ENCODE measurements at places on chromosomes 7 and 10.

GRCh38 chr7:12127455-12127854, 83.6 kb upstream of the TMEM106B start:
- DNase-seq = no peak

DNA sequence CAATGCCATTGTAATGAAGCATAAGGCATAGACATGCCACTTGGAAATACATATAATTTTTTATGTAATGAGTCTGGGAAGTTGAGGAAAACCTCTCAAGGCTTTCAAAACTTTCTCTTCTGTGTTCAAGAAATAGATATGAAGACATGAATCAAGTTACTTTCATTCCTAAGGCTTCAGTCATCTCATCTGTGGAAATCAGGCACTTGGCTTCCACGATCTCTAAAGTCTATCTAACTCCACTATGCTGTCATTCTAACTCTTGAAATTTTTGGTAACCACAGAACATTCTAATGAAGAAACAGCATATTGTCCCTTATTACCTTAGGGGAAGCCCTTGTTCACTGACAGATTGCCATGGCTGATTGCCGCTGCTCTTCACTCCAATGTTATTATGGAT, 242.6 kb downstream of the CNTNAP2 start:
- no peak for DNase-seq

GRCh38 chr10:80896959-80897358, 359.3 kb downstream of the SH2D4B start:
- DNase-seq = no peak

- DNase-seq = peak; percentile 67
Observed at GRCh38 chr7:36109013-36109627, 43.9 kb upstream of the EEPD1 start.

DNA sequence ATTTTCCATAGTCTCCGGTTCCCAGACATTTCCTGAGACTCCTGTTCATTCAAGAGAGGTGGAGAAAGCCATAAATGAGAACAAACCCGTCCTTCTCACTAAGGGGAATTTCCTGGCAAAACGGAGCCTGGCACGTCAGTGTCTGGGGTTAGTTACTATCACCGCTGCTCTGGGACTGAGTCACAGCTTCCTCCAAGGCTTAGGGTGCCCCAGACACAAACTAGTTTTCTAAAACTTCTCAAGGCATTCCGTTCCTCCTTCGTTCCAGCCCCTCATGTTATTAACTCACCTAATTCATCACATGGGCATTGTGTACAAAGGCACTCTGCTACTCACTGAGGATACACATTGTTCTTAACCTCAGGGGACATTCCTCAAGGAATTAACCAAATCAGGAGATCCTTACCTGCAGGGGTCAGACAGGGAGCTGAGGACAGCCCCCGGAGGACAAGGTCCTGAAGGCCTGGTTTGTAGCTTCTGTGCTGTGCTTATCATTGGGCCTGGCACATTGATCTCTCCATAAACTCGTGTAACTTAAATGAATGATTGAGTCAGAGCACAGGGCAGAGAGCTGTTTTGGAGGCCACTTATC, 103.0 kb upstream of the KLF6 start:
- DNase-seq = no peak

DNA sequence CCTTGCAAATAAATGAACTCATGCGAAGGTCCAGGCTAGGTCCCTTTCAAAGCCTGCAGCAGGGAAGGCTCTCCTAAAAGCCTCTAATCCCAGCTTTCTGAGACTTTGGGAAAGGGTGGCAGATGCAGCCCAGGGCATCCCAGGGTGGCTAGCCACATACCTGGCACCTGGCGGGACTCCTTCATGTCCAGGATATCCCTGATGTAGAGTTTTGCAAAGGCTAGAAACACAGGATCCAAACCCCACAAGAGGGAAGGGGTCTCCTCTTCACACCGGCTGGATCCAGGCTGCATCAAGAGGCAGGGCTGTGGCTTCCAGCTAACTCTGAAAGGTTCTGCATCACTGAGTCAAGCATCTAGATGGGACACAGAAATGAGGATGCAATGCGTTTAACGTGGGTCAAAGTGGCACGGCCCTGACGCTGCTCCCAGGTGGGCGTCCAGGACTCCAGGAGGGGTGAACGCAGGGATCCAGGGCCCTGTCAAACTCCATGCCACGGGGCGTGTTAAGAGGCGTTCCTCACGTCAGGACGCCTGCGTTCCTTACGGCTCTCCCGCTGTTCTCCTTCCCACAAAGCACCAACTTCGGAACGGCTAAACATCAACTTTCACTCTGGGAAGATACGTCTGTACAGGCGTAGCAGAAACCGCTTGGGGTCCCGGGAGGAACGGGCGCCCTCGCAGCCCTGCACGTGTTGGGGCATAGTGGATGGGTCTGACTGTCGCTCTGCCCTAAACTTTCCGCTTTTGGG, 507 bp downstream of the STN1 start:
- peak; percentile 41 for DNase-seq

DNA sequence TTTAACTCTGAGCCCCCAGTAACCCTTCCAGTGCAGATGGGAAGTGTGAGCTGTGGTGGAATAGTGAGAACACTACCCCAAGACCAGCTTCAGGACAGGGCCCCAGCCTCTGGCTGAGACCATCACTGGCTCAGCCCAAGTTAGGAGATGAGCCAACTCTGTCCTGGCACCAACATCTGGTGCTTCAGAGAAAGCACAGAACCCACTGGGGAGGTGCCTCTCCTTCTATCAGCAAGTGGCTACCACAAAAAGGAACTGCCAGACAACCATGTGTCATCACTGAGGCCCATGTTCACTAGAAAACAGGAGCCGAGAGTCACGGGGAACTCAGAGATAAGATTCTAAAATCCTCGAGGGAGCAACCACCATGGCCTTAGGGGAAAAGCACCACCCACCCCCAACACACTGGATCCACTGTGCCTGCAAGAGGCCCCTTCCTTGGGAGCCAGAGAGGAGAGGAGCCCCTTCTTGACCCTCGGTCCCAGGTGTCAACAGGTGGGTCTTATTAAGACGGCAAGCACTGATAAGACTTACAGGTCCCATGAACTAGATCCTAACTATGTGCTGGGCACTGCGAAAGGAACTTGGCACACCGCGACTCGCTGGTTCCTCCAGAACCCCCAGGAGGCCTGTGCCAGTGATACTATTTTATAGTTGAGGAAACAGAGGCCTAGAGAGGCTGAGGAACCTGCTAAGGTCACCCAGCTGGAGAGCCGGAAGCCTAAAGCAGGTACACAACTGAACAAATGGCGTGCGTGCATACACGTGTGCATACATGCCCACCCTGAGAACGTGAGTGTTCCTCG, 102.7 kb downstream of the FAM53B start:
- DNase-seq = no peak

DNA sequence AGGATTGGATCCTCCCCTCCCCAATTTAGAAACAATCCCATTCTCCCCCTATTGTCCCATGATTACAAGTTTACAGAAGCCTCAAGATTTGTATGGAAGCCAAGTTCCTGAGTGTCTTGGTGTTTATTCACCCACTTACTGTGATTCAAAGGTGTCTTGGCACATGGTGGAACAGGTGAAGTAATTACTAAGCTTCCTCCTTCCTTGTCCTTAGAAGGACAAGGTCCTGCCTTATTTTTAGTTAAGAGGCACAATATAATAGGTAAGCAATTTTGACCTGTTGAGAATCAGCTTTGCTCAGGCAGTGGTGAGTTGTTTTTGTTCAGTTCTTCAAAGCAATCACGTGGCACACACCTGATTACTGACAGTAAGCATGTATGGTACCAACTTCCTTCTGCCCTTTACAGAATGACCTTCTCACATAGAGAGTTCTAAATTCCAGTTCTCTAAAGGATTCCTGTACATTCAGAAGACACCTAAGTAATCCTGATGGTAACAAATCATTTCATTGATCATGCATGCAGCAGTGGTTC, 60.7 kb upstream of the SLC13A1 start:
- DNase-seq = no peak
